Bronchial smooth muscle cell (primary cell): ENCODE measurements at places on chromosomes 12 and 14. TPM values are rescaled to one million over a fixed set of nuclear protein-coding genes. Genes with fewer than 3 reads are reported as not detected.

Gene LAG3
- total RNA-seq: 0.09 and 0.32 TPM in 2 replicates

Gene PRICKLE1
- 2.1 and 9.3 TPM in 2 replicates for total RNA-seq

Gene BTG1
- total RNA-seq: 12.3 and 28.8 TPM in 2 replicates

Gene SOCS2
- total RNA-seq: 5.8 and 16.7 TPM in 2 replicates

Gene PFKM
- 98.7 and 110 TPM in 2 replicates for total RNA-seq
